Frontal cortex (tissue), 4 donors: ENCODE measurements at places on chromosomes 4 and X.

- DNase-seq, result no peak
These were observed 123.4 kb downstream of the CLCN5 start for GRCh38 chrX:50045823-50046222.

GRCh38 chr4:40455340-40455902 is 120.3 kb downstream of the CHRNA9 start:
- no peak for DNase-seq

- no peak for DNase-seq
These were observed 523.6 kb downstream of the BCOR start for GRCh38 chrX:39574178-39574577.

DNA sequence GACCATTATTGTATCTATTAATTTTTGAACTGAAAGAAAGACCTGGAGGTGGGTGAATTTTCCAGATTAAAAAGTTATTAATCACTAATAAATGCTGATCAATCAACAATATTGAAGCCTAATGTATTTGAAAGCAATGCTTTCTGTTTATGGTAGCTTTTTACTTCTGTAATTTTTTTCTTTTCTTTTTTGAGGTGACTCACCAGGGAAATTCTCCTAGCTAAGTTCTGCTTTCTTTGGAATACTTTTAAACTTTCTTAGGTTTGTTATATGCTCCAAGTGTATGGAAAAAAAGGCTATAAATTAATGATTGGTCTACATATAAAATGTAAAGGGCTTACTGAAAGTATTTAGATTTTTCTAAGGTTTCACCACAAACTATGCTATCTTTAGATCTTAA is 94.2 kb downstream of the MBNL3 start:
- no peak for DNase-seq

GRCh38 chrX:150575419-150575814 is 7.0 kb downstream of the MTM1 start:
- no peak for DNase-seq

DNA sequence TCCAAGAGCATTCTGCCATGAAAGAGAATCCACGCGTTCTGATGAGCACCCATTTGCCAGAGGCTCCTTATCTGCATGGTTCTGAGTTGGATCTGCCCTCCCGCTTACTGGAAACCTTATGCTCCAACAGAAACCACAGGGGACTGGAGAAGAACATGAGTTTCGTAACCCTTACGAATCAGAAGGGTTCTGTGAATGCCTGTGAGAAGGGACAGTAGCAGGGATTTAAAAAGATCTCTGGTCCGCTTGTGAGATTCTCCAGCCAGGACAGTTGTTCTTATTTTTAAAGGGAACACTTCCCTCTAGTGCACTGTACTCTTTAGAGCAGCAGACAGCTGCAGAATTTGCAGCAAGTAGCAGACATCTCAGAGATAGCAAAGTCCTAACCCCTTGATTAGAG is 22.5 kb upstream of the CENPU start:
- DNase-seq, result no peak

DNA sequence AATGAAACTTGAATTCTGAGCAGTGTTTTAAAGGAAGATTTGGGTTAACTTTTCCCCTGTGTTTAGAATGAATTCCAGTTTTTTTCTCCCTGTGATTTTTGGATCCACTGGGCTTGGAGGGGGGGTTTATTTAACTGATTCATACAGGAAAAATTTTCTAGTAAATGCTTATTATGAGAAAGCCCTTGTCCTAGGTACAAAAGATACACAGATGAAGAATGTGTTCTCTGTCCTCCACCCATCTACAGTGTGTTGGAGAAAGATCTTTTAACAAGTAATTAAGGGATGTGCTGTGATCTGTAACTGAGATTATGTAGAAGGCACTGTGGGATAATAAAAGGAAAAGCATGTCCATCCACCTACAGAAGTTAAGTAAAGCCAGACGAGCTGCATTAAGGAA is 103.9 kb downstream of the STIM2 start:
- DNase-seq, result no peak

DNA sequence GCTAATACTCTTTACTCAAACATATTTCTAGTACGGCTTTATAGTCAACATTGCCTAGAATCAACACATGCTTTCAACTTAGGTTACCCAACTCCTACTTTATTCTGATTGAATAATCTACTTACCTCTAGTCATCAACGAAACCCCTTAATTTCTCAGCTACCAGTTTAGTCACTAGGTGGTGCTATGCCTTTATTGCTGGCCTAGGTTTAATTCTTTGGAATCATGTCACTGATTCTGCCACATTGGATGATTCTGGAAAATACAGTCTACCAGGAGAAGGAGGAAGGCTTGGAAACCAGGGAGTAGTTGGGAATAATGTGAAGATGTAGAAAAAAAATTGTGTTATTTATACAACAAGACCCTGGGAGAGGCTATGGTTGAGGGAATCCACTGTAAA is 167.7 kb downstream of the DCAF12L2 start:
- no peak for DNase-seq

DNA sequence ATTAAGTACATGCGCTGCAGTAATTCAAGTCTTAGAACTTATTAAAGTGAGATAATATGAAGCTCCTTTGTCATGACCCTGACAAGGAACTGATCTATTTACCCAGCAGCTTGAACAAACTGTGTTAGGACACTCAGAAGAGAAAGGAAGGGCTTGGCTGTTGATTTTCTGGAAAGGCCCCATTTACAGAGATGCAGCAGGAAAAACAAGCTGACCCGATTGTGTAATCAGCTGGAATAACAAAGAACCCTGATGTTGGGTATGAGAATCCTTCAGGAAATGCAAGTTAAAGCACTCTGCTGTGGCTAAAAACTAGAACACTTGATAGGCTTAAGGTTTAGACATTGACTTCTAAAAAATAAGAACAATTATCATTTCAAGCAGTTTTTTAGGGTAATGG is 64.8 kb downstream of the TBC1D9 start:
- no peak for DNase-seq

DNA sequence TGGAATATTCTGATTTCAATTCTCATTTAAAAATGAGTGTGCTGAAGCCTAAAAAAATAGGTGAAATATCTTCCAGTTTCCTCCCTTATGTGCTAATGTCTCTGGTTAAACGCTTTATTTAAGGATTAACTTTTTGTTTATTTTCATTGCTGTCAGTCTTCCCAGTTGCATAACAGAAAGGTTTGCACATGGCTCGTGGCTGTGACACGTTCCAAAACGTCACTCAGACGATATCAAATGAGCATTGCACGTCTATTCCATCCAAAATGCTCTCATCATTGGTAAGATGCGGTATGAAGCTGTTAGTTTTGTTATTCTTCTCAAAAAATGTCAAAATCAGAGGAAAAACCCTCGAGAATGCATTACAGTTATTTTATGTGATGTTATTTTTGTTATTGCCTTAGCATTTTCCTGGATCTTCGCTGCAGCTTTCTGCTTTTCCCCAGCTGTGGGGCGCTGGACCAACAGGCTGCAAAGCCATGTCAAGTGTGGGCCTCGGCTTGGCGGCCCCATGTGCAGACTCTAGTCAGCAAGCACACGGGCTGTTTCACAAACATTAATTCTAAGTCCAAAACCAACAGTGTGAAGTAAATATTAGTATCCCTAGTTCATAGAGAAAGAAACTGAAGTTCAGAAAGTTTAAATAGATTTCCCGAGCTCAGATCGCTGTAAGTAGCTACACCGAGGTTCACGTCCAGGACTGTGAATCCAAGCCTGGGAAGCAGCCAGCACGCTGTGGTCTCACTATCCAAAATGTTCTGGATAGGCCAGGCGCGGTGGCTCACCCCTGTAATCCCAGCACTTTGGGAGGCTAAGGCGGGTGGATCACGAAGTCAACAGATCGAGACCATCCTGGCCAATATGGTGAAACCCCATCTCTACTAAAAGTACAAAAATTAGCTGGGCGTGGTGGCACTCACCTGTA is 793.4 kb upstream of the FRG1 start:
- no peak for DNase-seq

DNA sequence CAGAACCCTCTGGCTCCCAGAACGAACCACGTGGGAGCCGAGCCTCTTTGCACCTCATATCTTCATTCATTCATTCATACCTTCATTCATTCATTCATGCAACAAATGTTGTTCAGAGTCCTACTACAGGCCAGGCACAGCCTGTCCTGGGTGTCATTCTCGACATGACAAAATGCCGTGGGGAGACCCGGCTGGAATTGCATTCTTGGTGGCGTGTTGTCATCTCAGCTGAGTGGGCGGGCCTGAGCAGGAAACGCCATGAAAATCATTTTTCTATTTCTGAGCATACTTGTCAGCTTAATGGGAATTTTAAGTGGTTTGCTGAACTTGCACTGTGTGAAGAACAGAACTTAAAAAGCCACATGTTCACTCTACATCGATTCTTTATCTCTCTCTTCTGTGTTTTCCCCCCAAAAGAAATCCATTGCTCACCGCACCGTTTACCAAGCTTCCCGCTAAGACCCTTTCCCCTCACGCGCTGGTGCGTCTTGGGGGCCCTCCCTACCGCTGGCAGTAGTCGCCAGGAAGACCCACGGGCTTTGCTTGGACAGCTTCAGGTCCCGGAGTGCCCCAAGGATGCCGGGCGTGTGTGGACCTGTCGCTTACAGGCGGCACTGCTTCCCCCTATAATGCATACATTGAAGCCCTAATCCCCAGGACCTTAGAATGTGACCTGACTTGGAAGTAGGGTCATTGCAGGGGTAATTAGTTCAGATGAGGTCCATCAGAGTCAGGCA is 41.6 kb upstream of the HMX1 start:
- peak; percentile 4 for DNase-seq

GRCh38 chrX:15469613-15470012 is 23.5 kb downstream of the PIR start:
- DNase-seq, result no peak

DNA sequence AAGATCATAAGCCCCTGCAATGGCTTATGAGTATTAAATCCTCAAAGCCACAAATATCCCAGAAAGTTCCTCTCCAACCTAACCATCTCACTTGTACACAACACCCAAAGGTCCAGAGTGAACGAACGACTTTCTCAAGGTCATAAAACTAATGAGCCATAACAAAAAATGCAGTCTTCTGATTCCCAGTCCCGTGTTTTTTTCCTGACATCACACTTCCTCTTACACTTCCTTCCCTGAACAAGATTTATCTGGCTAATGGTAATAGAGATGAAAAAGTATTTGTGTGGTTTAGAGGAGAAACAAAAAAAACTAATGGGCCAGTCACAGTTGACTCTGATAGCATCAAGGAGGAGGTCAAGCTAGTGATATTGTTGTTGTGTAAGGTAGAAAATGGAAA is 99.5 kb upstream of the KLHL13 start:
- DNase-seq, result no peak

DNA sequence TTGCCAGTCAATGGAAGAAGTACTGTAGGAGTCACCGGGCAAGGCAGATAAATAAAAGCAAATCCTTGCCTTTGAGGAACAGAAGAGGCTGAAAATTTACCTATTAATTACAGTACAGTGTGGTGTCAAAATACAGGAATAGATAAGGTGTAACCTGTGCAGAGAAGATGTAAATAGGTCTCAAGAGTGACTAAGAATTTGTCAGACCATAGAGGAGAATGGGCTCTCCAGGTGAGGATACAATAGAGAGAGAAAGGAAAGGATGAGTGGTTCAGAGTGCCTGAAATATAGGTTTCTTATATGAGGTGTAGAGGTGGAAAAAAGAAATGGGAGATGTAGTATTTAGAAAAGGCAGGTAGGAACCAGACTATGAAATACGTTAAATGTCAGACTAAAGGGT is 801 bp upstream of the ZC4H2 start:
- DNase-seq, result no peak

GRCh38 chrX:140249088-140249487 is 255.8 kb downstream of the SOX3 start:
- no peak for DNase-seq

GRCh38 chr4:183681119-183681518 is 22.0 kb downstream of the TRAPPC11 start:
- DNase-seq, result no peak

DNA sequence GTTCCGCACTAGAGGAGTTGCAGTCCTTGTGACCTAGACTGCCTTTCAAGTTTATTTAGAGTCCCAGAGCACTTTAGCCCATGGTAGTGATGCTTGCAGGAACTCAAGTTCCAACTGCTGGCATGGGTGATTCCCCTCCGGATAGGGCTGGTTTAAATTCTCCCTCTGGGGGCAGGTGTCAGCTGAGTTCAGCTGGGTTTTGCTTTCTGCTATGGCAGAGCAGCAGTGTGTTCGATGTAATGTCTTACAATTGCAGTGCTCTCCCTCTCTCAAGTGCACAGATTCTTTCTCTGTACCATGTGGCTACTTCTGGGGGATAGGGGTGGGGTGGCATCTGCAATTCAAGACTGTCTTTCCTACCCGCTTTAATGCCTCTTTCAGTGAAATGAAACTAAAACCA is 164.8 kb upstream of the ZIC3 start:
- no peak for DNase-seq

GRCh38 chr4:101022151-101023024 is 324.9 kb downstream of the PPP3CA start:
- no peak for DNase-seq

- DNase-seq, result no peak
These were observed 157.4 kb downstream of the PTTG2 start for GRCh38 chr4:38117591-38117990.

GRCh38 chr4:127632420-127633403 is at the start of gene INTU:
Gene INTU, plus strand, starts transcription at chr4:127632957. Its CDS starts 78 bp downstream, at chr4:127633035.
- DNase-seq, result peak; percentile 74

- no peak for DNase-seq
These were observed 94.5 kb upstream of the DHRSX start for GRCh38 chrX:2595258-2595657.

DNA sequence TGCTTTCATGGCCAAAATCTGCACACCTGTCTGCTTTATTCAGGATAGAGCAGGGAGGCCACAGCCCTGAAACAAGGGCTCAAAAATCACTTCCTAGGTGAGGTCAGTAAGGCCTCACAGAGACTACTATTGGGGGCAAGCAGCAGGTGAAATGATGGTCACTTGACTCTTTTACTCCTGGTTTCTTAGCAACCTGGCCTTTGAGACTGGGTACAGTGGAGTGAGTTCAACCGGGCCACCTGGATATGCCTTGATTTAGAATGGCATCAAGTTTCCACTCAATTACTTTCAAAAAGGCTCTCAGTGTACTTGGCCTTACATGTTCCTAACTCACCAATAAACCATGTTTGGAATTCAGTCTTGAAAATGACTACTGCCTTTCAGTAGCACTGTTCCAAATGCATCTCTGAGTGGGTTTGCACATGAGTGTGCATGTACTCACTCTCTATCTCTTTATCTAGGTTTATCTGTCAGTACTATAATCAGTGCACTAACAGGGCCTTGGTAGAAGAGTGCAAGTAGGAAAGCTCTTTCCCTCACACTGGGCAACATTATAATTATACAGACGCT is 388.2 kb downstream of the OPHN1 start:
- no peak for DNase-seq

GRCh38 chrX:47515941-47516665 is 33.1 kb upstream of the ZNF41 start:
- no peak for DNase-seq

DNA sequence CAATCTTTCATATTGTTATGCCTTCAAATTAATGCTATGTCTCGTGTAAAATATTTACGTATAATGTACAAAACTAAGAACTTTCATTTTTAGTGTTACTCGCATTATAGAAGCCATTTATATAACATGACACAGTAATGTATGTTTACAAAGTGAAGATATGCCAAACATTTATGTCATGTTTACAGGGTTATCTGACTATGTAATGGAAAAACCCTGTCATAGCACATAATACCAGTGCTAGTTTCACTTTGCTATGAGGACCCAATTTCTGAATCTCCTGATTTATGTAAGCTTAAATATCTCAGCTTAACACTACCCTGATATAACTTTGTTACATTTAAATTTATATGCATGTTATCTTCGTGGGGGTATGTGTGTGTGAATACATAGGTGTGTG is 233.1 kb downstream of the FAT4 start:
- no peak for DNase-seq

GRCh38 chr4:38055566-38055965 is 95.4 kb downstream of the PTTG2 start:
- DNase-seq, result no peak
